Central memory CD8-positive, alpha-beta T cell (primary cell): ENCODE measurements at places on chromosomes 3 and 15.

GRCh38 chr3:48532271-48532976 is 24.2 kb downstream of the PFKFB4 start:
- DNase-seq = no peak

- DNase-seq = no peak
Observed at GRCh38 chr15:64133623-64134344, 17.7 kb upstream of the SNX22 start.

DNA sequence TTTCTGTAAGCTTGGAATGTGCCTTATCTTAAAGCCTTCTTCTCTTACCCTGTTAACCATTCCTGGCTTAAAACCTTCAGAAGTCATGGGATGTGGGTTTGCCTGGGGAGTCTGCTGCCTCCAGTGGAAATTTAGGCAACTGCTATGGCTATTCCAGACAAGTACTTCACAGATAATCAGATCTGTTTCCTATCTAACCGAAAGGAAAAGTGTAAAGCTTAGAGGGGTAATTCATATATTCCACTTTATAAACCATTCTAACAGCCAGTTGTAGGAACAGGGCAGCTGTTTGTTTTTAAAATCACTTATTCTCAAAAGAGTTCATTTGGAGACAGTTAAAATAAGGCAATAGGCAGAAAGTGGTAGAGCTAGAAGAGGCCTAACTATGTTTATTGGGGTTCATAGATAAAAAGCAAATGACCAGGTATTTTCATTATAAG is 219.9 kb downstream of the TCF12 start:
- DNase-seq = no peak

DNA sequence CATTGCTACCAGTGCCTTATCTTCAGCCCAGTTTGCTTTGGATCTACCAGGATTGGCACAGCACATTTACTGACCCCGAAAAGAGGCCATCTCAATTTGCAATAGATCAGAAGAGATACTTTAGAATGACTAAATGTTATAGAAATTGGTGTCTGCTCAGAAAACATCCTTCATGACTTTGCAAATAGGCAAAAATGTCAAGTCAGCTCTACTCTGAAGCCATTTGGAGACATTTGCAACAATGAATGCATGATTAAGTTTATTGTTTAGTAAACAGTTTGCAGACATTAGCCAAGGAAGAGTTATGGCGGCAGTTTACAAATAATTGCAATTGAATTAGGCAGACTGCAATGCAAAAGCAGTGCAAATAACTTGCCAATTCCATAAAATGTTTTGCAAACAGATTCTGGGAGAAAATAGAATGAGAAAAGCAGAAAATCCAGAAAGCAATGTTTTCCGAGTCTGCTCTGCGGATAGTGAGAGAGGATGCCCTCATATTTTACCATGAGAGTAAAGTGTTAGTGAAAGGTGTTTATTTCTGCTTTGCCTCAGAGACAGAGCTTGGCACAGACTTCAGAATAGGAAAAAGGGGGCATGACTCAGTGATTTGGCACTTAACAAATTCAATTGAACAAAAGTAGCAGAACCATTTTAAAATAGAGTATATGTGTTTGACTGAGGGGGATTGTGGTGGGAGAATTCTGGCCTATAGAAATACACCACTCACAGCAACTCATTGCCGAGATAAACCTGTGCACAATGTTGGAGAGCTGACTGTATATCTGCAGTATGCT is 334.9 kb upstream of the NR2F2 start:
- no peak for DNase-seq

DNA sequence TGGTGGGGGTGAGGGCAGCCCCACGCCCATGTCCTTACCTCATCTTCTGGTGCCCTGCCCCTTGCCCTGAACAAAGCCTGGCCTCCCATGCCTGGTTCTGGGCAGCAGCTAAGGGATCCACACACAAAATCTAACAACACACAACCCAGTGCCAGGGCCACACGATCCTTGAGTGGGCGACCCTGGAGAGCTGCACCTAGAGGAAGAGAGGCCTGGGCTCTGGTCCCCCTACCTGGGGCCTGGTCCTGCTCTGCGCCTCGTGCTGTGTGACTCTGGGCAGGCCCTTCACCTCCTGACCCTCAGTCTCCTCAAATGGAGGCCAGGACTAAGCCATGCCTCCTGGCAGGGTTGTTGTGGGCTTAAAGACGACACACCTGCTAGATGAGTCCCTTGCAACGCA is 20.0 kb upstream of the C3orf22 start:
- no peak for DNase-seq

- no peak for DNase-seq
Observed at GRCh38 chr3:169940470-169941181, 26.0 kb upstream of the SEC62 start.

GRCh38 chr15:99155961-99156443 is 51.1 kb downstream of the SYNM start:
- no peak for DNase-seq

- DNase-seq = no peak
Observed at GRCh38 chr3:104582092-104582491, 784.6 kb upstream of the ALCAM start.

GRCh38 chr3:153331676-153332075 is 169.7 kb downstream of the RAP2B start:
- no peak for DNase-seq

DNA sequence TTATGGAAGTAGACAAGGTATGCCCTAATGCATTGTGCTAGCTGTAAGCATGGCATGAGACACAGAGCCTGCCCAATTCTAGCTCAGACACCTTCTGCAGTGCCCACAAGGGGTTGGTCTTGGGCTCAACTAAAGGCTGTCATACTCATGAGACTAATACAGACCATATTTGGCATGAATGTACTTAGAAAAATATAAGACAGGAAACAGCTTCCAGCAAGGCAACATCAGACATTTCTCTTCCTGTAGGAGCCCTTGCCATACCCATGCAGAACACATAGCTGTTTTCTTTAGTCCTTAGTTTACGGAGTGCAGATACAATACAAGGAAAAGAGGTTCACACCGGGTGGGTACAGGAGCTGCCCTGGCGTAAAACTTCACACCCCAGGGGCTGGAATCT is 30.5 kb upstream of the NR1I2 start:
- DNase-seq = no peak

DNA sequence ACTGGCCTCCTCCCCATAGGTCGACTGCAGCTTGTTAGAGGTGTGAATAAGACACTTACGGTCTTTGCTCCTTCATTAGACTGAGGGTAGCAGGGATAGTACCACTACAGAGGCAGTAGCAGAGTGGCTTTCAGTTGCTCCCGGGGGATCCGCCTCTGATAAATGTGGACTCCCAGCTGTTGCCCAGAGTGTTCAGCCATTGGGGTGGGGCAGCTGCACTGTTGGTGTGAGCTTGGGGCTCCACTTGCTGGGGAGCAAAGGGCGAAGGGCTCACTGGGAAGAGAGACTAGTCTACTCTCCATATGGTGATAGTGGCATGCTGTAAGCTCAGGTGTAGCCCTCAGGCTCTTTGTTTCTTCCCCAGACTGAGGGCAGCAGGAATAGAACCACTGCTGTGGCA is 239.1 kb downstream of the LRRN1 start:
- no peak for DNase-seq

GRCh38 chr15:69414701-69415167 is 585 bp downstream of the KIF23 start:
- no peak for DNase-seq

- no peak for DNase-seq
Observed at GRCh38 chr3:42117175-42118008, 26.2 kb downstream of the TRAK1 start.

- DNase-seq = no peak
Observed at GRCh38 chr3:194984066-194984465, 286.9 kb downstream of the XXYLT1 start.

GRCh38 chr3:48406443-48407431 is 23.1 kb downstream of the PLXNB1 start:
- DNase-seq = no peak

DNA sequence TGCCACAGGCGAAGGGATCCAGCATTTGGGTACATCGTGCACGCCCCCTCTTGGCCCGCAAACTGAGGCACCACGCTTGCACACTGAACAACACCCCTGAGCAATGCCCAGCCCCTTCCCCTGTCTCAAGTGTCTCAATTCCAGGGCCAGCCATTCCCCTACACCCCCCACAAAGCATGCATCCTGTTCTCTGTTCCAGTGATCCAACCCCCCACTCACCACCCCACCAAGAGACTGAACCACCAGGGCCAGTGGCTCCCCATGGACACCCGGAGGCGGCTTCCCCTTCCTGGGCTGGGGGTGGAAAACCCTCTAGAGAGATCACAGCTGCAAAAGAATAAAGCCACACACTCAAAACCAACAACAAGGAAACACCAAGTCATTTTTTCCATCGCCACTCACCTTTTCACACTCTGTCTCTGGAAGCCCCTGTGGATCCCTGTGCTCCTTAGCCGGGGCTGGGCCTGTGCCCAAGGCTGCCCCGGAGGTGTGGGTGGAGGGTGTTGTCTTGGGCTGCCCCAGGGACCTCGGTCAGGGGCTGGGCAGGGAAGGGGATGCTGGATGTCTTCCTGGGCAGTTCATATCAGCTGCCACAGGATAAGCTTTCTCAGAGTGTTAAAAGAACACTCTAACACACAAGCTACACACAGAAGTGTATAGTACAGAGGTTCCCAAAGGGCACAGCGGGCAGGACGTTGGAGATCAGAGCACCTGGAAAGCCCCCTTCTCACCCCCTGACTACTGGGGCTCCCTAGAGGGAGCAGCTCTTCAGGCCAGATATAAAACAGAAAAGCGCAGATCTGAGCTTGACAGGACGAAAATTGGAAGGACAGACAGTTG is 92.5 kb downstream of the CHSY1 start:
- no peak for DNase-seq

DNA sequence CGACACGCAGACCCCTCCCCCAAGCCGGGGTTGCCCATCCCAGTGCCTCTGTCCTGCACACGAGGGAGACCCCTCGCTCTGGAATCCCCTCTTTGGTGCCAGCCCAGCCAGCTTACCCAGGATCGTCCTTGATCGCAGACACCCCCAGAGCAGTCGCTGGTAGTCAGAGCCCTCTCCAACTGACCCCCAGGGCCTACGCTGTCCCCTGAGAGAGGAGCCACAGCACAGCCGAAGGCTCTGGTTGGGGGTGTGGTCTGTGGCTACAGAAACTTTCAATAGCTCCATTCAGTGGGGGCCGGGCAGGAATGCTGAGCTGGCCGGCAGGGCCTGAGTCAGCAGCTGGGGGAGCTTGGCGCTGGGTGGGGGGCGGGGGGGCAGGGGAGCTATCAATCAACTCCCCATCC is at the start of gene LCTL:
TSS of gene LCTL (minus strand) at position 258 of the 404 bp plus-strand sequence. CDS start 633 bp downstream, outside the sequence.
- DNase-seq = no peak

- no peak for DNase-seq
Observed at GRCh38 chr3:80492162-80492561, 724.4 kb upstream of the ROBO1 start.

DNA sequence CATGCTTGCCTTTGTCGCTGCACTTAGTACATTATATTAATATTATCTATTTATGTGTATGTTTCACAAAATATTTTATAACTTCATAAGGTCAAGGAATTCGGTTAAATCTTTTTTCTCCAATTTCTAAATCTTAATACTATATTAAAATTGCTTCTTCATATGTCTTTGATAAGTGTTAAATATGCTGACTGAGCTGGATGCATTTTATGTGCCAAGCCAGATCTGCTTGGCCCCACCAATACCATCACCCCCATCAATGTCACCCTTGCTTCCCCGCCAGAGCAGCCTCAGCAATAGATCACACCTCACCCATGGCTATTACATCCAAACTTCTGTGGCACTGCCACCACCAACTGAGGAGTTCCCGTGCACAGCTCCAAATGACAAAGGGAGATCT is 164.1 kb upstream of the STRIT1 start:
- DNase-seq = no peak

DNA sequence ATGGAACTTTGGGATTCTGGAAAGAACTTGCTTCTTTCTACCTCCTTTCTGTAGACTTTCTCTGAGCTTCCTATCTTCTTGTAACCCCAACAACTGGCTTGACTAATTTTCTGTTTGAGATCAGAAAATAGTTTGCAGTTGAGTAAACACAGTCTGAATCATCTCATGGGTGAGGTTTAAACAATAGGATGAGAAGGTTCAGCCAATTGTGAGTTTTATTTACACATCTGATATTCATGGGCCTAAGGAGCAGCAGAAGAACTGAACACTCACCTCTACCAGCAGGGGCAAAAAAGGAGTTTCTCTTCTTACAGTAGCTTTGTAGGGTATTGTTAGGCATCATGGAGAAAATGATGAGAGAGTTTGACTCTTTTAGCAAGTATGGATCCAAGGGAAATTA is 54.2 kb downstream of the DTWD1 start:
- DNase-seq = no peak

- no peak for DNase-seq
Observed at GRCh38 chr3:136193278-136194054, 2.7 kb downstream of the MSL2 start.

DNA sequence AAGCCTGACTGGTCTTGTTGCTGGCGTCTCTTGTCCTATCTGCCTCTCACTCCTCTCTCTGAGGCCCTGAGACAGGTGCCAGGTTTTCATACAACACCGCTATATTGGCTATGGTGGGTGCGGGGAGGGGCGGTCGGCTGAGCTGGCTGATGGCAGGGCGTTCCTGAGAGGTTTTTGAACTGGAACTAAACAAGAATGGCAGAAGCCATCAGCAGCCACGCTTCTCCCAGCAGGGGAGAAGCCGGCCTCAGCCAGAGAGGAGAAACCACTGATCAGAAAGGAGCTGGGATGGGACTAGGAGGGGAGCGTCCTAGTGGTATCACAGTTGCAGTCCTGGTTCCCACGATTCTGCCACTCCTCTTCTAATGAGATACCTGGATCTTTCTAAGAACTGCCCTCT is 89.9 kb upstream of the PRR23E start:
- DNase-seq = no peak

DNA sequence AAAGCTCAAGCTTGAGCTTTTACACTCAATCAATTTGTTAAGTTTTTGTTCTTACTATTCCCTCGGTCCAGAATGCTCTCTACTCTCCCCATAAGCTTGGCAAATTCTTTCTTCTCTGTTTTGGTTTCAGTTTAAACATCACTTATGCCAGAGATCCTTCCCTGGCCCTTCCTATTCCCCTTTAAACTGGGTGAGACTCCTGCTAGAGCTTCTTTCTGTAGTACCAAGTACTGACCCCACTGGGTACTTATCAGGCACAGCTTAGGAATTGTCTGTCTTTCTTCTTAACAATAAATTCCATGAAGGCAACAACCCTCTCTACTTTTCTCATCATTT is 76.7 kb upstream of the PHLDB2 start:
- no peak for DNase-seq

GRCh38 chr3:162586591-162586990 is 1090.0 kb downstream of the OTOL1 start:
- no peak for DNase-seq

GRCh38 chr3:14687360-14687759 is 12.4 kb downstream of the C3orf20 start:
- DNase-seq = no peak

DNA sequence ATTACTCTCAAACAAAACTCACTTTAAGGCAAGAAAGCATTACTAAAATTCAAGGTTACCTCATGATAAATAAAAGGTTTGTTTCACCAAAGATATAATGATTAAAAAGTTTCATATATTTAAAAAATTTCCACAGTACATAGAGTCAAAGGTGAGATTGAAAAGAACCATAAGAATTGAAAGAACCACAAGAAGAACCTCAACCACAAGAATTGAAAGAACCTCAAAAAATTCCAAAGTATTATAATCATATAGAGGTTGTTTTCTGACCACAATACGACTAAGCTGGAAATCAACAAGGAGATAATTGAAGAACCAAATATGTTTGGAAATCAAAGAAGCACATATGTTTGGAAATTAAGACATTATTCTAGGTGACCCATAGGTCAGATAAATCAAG is 52.7 kb downstream of the SLC25A36 start:
- DNase-seq = no peak

- DNase-seq = no peak
Observed at GRCh38 chr3:192514081-192514753, 213.1 kb downstream of the FGF12 start.

- DNase-seq = no peak
Observed at GRCh38 chr15:63276342-63277037, 915 bp upstream of the APH1B start.
